Neural progenitor cell (in vitro differentiated cells): ENCODE measurements at places on chromosomes 12 and 14. TPM values are rescaled to one million over a fixed set of nuclear protein-coding genes. Genes with fewer than 3 reads are reported as not detected.

Gene CCDC198
- total RNA-seq: not detected in 2 replicates

Gene HOXC12
- total RNA-seq: not detected in 2 replicates

Gene GPR65
- total RNA-seq: not detected in 2 replicates

Gene UNC79
- 2.1 and 2.2 TPM in 2 replicates for total RNA-seq

Gene CFAP54
- 1.6 and 4.2 TPM in 2 replicates for total RNA-seq

Gene CNTN1
- 0.17 and 0.22 TPM in 2 replicates for total RNA-seq

Gene CPNE6
- total RNA-seq: not detected in 2 replicates

Gene MMP19
- 0.13 and 0.28 TPM in 2 replicates for total RNA-seq

GRCh38 chr12:97275728-97276590 is 186.6 kb upstream of the RMST start:
- H3K4me3 ChIP-seq: peak overlapping the region; percentile 24
- peak; percentile 94 for DNase-seq
- peak overlapping the region; percentile 94 for H3K27ac ChIP-seq

- no peak for DNase-seq
- H3K27me3 ChIP-seq: no peaks in the 10 kb centered on the region
- H3K27ac ChIP-seq: no peak overlapping the region
- H3K4me3 ChIP-seq: no peak overlapping the region
- H3K4me1 ChIP-seq: no peaks in the 10 kb centered on the region
Measured at GRCh38 chr12:27076928-27077327, 5.5 kb downstream of the C12orf71 start.

DNA sequence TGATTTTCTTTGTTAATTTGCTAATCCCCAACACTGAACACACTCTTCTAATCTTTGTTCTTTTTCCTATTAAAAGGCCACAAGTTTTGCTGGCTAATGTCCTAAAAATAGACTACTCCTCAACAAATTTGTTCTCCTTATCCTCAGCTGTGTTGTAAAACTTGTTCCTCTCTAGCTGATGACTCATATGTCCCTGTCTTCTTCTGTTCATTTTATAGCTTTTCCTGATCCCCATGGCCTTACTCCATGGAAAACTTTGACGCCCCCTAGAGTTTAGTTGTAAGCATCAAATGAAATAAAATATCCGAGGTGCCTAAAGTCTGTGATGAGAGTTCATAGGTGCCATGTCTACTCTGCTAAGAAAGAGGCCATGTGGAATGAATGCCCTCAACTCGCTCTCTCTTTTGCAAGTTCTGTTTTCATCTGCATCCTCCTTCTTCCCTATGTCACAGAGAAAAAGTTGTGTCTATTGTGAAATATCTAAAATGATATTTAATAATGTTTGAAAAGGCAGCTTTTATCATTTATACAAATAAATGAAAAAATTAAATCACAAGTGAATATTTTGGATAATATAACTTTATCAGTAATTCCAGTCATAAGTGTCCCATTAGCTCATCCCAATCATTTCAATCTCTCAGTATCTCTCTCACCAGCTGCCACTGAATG is 237.9 kb downstream of the IPO8 start:
- peaks cover 10% of the 10 kb centered on the region for H3K4me1 ChIP-seq
- peak; percentile 36 for DNase-seq

DNA sequence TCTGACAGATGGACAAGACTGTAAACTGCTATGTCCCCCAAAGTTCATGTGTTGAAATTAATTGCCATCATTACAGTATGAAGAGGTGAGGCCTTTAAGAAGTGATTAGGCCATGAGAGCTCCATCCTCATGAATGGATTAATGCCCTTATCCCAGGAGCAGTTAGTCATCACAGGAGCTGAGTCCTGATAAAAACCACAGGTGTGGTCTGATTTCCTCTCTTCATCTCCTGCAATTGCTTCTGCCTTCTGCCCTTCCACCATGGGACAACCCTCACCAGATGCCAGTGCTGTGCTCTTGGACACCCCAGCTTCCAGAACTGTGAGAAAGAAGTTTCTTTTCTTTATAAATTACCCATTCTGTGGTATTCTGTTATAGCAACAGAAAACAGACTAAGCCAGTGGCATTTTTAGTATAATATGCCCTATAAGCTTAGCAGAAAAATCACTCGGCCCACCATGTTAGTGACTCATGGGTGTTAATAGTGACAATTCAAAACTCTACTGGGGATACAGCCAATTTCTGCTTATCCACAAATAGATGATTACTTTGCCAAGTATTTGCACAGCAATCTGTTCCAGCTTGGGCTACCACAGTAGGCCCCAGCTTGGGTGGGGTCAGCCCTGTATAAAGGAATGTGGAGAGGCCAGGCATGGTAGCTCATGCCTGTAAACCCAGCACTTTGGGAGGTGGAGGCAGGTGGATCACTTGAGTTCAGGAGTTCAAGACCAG is 129.0 kb upstream of the BCL2L14 start:
- no peaks in the 10 kb centered on the region for H3K36me3 ChIP-seq
- H3K4me1 ChIP-seq: no peaks in the 10 kb centered on the region
- no peak for DNase-seq
- H3K4me3 ChIP-seq: no peak overlapping the region
- no peak overlapping the region for H3K27ac ChIP-seq

- no peak for DNase-seq
- no peak overlapping the region for H3K27ac ChIP-seq
- H3K36me3 ChIP-seq: no peaks in the 10 kb centered on the region
Measured at GRCh38 chr14:24259282-24260025, 3.5 kb downstream of the TGM1 start.

GRCh38 chr12:130079279-130079678 is 83.0 kb upstream of the FZD10 start:
- peaks cover 65% of the 10 kb centered on the region for H3K27me3 ChIP-seq
- no peak overlapping the region for H3K4me3 ChIP-seq
- no peak overlapping the region for H3K27ac ChIP-seq
- no peaks in the 10 kb centered on the region for H3K36me3 ChIP-seq

GRCh38 chr12:43306066-43306465 is 245.9 kb downstream of the ADAMTS20 start:
- no peaks in the 10 kb centered on the region for H3K4me1 ChIP-seq
- H3K27me3 ChIP-seq: no peaks in the 10 kb centered on the region
- DNase-seq: no peak
- H3K27ac ChIP-seq: no peak overlapping the region
- no peak overlapping the region for H3K4me3 ChIP-seq
- no peaks in the 10 kb centered on the region for H3K36me3 ChIP-seq

GRCh38 chr12:30996752-30997151 is 70.2 kb downstream of the TSPAN11 start:
- no peak for DNase-seq
- no peaks in the 10 kb centered on the region for H3K36me3 ChIP-seq
- H3K4me3 ChIP-seq: no peak overlapping the region
- H3K27ac ChIP-seq: no peak overlapping the region

DNA sequence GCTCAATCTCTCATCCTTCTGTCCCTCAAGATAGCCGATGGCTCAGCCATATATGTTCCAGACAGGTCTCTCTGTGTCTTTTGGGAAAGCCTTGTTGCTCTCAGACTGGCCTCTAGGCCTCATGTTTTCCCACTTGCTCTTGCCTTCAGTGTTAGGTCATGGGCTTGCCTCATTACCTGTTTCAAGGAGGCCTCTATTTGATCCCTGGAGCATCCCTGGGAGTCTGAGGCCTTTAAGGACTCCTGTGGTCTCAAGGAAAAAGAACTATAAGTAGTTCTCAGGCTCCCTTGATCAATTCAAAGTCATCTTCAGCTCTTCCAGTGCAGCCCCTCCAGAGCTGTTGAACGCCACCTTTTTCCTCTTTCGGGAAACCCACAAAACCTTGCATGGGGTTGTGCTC is 47.9 kb downstream of the NTF3 start:
- H3K36me3 ChIP-seq: no peaks in the 10 kb centered on the region
- H3K4me3 ChIP-seq: peak overlapping the region; percentile 43
- DNase-seq: no peak
- peak overlapping the region; percentile 91 for H3K27ac ChIP-seq

GRCh38 chr12:63045020-63045860 is 105.8 kb downstream of the AVPR1A start:
- no peaks in the 10 kb centered on the region for H3K36me3 ChIP-seq
- H3K27me3 ChIP-seq: no peaks in the 10 kb centered on the region
- no peak for DNase-seq

- no peaks in the 10 kb centered on the region for H3K4me1 ChIP-seq
- H3K4me3 ChIP-seq: no peak overlapping the region
- no peak for DNase-seq
- peaks cover 58% of the 10 kb centered on the region for H3K27me3 ChIP-seq
Measured at GRCh38 chr14:94903883-94904282, 134.0 kb upstream of the GSC start.

DNA sequence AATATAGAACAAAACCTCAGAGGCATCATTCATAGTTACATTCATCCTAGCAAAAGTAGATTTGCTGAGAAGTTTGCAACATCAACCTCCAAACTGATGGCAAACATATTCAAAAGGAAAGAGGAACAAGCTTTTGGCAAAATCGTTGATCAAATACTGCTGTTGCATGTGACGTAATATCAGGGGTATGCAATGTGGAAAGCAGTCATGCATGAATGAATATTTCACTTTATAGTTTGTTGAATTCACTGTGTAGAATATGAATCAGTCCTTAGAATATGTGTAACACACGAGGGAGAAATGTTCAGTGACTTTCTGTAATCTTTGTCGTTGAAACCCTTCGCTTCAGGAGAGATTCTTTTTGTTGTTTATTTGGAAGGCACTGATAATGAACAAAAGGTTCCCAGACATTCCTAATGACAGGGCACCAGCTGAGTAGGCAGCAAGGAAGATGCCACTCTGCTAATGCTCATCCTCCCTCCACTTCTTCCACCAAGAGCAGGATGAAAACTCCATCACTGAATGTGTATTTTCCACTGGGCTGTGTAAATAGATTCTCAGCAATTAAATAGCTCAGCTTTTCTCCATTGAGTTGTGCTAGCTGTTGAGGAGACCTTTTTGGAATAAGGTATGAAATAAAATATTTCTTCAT is 126.1 kb downstream of the PELI2 start:
- no peaks in the 10 kb centered on the region for H3K27me3 ChIP-seq
- H3K4me1 ChIP-seq: no peaks in the 10 kb centered on the region
- H3K27ac ChIP-seq: no peak overlapping the region
- H3K36me3 ChIP-seq: no peaks in the 10 kb centered on the region
- DNase-seq: no peak
- H3K4me3 ChIP-seq: no peak overlapping the region

DNA sequence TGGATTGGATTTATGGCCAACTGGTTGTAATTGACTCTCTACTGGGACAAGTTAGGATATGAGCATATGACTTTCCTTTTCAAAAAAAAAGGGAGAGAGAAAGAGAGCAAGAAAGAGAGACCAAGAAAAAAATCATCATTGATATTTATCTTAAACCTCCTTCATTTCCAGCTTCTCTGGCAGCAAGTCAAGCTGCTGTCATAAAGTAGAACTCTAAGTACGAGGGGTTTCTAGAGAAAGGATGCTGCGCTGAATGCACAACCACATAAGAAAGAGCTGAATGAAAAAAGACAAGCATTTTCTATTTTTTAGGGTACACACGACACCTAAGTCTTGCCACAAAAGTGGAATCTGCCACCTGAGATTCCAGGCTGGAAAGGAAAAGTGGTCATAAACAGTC is 182.6 kb downstream of the SLC25A21 start:
- peaks cover 9% of the 10 kb centered on the region for H3K4me1 ChIP-seq
- H3K4me3 ChIP-seq: no peak overlapping the region
- H3K36me3 ChIP-seq: no peaks in the 10 kb centered on the region
- no peak overlapping the region for H3K27ac ChIP-seq
- no peak for DNase-seq

DNA sequence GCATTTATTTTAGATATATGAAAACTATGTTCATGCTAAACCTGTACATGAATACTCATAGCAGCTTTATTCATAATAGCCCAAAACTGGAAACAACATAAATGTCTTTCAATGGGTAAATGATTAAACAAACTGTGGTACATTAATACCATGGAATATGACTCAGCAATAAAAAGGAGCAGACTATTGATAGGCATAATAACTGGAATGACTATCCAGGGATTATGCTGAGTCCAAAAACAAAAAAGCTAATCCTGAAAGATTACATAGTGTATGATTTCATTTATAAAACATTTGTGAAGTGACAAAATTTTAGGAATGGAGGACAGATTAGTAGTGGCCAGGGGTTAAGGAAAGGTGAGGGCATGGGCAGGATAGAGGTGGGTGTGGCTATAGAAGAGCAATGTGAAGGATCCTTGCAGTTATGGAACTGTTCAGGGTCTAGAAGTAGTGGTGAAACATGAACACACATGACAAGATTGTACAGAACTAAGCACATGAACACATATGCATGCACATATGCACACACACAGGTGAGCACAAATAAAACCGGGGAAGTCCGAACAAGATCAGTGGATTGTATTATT is 61.1 kb upstream of the CDKN3 start:
- H3K4me1 ChIP-seq: peaks cover 19% of the 10 kb centered on the region
- no peak overlapping the region for H3K27ac ChIP-seq
- no peak overlapping the region for H3K4me3 ChIP-seq

DNA sequence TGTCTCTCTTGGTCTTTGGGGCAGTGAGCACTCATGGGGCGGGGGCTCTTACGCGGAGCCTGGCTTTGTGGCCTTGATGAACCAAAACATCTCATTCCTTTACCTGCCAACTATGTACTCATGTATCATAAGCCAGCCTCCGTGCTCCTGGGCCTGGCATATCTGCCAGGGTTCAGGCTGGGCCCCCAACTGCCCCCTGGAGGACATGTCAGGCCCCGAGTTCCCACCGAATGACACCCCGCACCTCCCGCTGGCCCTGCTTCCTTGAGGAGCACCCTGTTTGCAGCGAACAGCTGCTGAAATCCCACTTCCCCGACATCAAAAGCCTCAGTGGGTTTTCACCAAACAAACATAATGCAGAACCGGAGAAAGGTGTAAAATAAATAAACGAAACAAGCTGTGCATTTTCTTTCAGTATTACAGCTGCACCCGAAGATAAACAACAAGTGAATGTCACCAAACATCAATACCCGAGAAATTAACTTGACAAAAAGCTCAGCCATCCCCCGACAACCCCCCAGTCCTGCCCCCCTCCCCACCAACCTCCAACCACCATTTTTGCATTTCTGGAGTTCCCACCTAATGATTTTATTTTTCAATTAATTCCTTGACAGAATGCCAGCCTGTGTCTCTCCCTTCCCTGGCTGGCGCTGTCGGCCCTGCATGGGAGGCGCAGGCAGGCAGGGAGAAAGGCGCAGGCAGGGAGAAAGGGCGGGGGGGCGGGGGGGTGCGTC is 139.2 kb downstream of the RBM19 start:
- H3K27me3 ChIP-seq: no peaks in the 10 kb centered on the region
- no peaks in the 10 kb centered on the region for H3K36me3 ChIP-seq
- H3K27ac ChIP-seq: no peak overlapping the region
- DNase-seq: no peak
